ENCODE measurements at places on chromosomes 12 and 14. TPM values are rescaled to one million over a fixed set of nuclear protein-coding genes. Genes with fewer than 3 reads are reported as not detected.
A peak's percentile ranks its signal among the peaks of the same experiment; 100 is the strongest.

The MIA2 gene
- total RNA-seq: 29.5 TPM

GRCh38 chr14:36304895-36305294 is 15.5 kb downstream of the MBIP start:
- DNase-seq: no peak

The IL23A gene
- total RNA-seq: 0.49 TPM

- DNase-seq: peak; percentile 66
Measured at GRCh38 chr12:122399592-122400373, 22.7 kb downstream of the CLIP1 start.

The WSCD2 gene
- 43.7 TPM for total RNA-seq

The TEX52 gene
- not detected for total RNA-seq

- no peak for DNase-seq
Measured at GRCh38 chr12:94187361-94187760, 39.0 kb downstream of the PLXNC1 start.

- peak; percentile 93 for DNase-seq
Measured at GRCh38 chr12:401235-402028, at the start of gene CCDC77. Gene CCDC77 (plus strand): TSS chr12:401644. CDS start chr12:409384, 7,740 bp downstream.

GRCh38 chr12:98758331-98758730 is 113.2 kb downstream of the APAF1 start:
- no peak for DNase-seq

GRCh38 chr14:37655418-37655817 is 60.0 kb downstream of the TTC6 start:
- DNase-seq: no peak

- no peak for DNase-seq
Measured at GRCh38 chr12:4353785-4354208, 25.7 kb downstream of the FGF23 start.

- peak; percentile 60 for DNase-seq
Measured at GRCh38 chr12:118060301-118061010, 523 bp downstream of the WSB2 start.

DNA sequence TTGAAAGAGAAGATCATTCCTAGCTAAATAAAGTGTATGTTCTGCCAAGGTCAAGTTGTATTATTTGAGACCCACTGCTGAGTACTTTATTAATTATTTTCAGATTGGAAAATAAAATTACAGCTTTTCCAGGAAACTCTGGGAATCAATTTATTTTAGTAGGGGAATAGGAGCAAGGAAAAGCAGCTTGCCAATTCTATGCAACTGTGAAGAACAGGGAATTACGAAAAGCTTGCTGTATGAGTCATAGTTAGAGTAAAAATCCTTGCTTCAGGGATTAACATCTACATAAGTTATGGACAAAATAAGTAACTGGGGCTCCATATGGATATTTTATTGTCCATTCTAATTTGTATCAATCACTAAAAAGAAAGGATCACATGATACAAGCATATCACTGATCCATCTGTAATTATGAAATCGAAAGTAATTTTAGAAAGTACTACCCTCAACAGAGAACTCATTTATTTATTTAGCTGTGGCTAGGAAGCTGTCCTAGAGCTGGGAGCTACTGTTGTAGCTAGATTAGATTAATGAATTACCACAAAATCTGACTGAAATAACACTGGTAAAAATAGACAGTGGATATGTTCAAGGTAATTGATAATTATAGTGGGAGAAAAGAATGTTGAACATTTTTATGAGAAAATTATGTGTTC is 303.5 kb upstream of the NPAS3 start:
- DNase-seq: no peak

- DNase-seq: no peak
Measured at GRCh38 chr14:95362138-95362494, 42.4 kb upstream of the CLMN start.

GRCh38 chr14:104692939-104693315 is 3.5 kb downstream of the INF2 start:
- no peak for DNase-seq

DNA sequence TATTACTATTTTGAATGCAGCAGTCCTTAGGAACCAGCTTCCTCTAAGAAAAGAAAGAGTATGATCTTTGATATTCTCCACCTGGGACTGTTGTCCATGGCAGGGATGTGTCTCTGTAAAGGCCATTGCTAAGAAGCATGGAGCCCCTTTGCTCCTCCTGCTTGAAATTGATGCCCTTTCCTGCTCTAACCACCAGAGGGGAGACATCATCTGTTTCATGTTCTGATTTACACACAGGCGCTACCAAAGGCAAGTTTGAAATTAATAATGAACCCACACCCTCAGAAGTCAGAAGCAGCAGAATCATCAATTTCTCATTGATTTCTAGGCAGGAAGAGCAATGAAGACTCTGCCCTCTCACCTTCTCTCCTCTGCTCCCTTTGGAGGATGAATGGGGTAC is 253.8 kb downstream of the RMST start:
- no peak for DNase-seq

The RND1 gene
- 1.9 TPM for total RNA-seq

DNA sequence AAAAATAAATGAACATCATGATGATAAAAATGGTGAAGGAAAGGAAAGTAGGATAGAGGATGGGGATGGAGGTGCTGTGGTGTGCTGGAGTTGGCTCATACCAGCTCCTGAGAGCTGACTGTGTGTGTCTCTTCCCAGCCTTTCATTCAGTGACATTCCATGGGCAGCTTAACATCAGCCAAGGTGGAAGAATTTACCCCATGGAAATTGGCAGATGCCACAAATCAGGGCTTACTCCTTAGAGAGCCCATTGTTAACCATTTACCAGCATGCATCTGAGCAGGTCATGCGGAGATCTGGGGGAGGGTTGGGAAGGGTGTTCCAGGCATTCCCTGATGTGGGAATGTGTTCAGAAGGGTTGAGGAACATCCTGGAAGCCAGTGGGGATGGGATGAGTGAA is 164.7 kb upstream of the MYL2 start:
- DNase-seq: no peak

DNA sequence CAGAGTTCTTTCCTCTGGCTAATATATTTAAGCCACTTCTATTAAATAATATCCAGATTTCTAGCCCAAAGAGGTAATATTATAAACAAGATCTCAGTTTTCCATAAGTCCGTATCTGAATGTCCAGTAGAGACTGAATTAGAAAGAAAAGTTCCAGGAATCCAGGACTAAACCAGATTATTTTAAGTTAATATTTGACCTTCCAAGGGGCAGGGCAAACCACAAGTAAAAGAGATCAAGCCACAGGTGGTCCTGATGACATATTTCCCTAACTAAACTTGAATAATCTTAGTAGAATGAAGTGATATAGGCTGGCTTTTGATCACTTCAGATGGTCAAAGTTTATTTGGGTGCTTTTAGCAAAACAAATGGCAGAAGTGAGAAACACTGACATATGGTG is 43.3 kb upstream of the E2F7 start:
- DNase-seq: no peak

- DNase-seq: no peak
Measured at GRCh38 chr12:3805077-3805476, 52.2 kb upstream of the CRACR2A start.

DNA sequence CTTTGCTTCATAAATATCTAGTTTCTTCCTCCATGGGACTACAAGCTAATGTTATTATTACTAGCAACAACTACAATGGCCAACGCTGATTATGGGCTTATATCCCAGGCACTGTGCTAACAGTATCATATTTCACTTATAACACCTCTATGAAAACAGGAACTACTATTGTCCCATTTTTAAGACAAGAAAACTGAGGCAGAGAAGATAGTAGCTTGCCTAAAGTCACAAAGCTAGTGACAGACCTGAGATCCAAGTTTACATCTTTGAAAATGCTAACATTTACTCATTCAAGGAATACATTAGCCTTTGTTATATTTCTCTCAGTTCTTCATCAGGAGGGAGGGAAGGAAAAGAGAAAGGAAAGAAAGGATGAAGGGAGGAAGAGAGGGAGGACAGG is 32.8 kb downstream of the GIT2 start:
- DNase-seq: no peak

The KCNMB4 gene
- 0.44 TPM for total RNA-seq

DNA sequence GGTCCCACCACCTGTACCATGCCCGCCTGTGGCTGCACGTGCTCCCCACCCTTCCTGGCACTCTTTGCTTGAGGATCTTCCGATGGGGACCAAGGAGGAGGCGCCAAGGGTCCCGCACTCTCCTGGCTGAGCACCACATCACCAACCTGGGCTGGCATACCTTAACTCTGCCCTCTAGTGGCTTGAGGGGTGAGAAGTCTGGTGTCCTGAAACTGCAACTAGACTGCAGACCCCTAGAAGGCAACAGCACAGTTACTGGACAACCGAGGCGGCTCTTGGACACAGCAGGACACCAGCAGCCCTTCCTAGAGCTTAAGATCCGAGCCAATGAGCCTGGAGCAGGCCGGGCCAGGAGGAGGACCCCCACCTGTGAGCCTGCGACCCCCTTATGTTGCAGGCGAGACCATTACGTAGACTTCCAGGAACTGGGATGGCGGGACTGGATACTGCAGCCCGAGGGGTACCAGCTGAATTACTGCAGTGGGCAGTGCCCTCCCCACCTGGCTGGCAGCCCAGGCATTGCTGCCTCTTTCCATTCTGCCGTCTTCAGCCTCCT is 1.1 kb downstream of the INHBE start:
- DNase-seq: no peak

- no peak for DNase-seq
Measured at GRCh38 chr12:111353603-111354295, 15.1 kb downstream of the PHETA1 start.

The SLC6A13 gene
- not detected for total RNA-seq

The RD3L gene
- not detected for total RNA-seq

GRCh38 chr12:77584860-77585259 is 245.8 kb upstream of the NAV3 start:
- DNase-seq: no peak

The GPRC5A gene
- 26.2 TPM for total RNA-seq

The BATF gene
- total RNA-seq: 19.4 TPM

DNA sequence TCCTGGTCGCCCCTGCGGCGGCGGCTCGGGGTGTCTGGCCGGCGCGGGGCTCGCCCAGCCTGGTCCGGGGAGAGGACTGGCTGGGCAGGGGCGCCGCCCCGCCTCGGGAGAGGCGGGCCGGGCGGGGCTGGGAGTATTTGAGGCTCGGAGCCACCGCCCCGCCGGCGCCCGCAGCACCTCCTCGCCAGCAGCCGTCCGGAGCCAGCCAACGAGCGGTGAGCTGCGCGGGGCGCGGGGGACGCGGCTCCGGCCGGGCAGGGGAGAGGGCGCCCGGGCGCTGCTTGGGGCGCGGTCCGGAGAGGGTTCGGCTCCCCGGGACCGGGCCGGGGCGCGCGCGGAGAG is at the start of gene LGALS3:
Gene LGALS3, plus strand, starts transcription at position 167 of the 342 bp plus-strand sequence. CDS start 8,122 bp downstream, outside the sequence.
- DNase-seq: peak; percentile 68

DNA sequence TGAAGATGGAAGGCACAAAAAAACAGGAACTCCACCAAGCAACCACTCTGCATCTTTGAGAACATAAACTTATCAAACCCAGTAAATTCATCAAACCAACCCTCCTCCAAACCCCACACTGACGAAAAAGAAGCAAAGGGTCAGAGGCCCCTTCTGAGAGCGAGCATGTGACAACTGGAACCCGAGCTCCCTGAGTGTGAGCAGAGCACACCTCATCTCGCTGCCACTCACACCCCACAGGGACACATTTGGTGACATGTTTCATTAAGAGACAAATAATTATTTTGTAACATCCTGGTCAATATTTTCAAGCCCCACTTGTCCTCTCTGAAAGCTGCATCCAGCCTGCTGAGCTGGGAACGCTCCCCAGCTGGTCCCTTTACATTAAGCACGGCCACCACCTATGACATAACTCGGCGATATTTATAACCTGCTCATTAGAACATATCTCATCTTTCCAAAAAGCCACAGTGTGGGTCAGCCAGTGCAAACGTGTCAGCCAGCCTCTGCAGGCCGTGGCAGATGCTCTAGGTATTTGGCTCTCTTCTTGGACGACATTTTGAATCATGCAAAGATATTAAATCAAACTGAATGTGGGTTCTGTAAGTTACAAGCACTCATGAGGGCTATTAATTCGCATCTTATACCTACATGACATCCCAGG is 120.1 kb downstream of the TTC7B start:
- no peak for DNase-seq

- DNase-seq: no peak
Measured at GRCh38 chr12:32134101-32134888, 27.6 kb downstream of the BICD1 start.
